Fibroblast of the aortic adventitia (primary cell): ENCODE measurements at places on chromosomes 1 and 21.

DNA sequence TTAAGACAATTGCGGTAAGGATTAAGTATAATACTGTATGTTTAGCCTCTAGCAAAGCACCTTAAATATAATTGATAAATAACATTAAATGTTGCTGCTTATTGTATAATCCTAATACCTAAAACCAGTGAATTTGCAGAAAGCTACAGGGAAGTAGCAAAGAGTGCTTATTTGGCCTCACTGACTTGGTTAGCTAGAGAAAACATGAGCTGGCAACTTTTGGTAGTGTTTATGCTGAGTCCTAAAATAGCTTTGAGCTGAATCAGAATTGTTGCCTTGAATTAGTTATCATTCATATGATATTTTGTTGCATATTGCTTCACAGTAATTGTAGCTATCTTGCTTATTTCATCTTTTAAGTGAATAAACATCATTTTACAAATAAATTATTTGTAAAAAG, 3.5 kb downstream of the TRIM67 start:
- no peak for DNase-seq

DNA sequence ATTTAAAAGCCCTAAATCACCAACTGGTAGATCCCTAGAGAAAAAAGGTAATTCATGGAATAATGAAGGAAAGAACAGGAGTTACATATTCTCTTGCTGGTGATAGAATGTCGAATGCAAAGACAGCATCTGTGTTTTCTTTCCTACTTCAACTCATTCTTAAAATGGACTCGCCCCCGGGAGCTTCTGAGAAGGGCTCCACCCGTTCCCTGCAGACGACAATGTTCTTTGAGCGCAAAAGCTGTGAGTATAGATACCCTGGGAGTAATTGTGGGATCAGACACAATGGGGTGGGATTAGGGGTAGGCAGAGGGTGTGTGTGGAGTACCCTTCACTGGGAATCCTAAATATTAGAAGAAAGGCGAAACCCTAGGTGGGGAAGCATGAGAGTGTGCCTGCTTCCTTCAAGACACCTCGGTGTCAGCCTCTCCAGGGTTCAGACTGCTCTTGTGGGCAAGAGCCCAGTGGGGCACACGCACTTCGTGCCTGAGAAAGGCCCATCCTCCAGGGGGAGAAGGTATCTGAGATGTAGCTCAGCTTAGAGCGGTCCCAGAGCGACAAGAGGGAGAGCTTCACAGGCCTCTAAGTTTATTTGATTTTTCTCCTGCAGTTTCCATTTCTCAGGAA, 123.3 kb upstream of the DPYD start:
- no peak for DNase-seq

- no peak for DNase-seq
These were observed 3.2 kb downstream of the DENND1B start for GRCh38 chr1:197771904-197772556.

- DNase-seq = no peak
These were observed 351.9 kb downstream of the ADGRL2 start for GRCh38 chr1:82152356-82153271.

DNA sequence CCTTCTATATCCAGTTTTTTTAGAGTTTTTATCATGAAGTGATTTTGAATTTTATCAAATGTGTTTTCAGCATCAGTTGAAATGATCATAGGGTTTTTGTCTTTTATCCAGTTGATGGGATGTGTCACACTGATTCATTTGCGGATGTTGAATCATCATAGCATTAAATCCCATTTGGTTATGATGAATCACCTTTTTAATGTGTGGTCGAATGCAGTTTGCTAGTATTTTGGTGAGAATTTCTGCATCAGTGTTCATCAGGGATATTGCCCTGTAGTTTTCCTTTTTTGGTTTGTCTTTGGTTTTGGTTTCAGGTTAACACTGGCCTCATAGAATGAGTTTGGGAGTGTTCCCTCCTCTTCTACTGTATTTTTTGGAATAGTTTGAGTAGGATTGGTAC, 80.3 kb downstream of the DIRAS3 start:
- peak; percentile 74 for DNase-seq

DNA sequence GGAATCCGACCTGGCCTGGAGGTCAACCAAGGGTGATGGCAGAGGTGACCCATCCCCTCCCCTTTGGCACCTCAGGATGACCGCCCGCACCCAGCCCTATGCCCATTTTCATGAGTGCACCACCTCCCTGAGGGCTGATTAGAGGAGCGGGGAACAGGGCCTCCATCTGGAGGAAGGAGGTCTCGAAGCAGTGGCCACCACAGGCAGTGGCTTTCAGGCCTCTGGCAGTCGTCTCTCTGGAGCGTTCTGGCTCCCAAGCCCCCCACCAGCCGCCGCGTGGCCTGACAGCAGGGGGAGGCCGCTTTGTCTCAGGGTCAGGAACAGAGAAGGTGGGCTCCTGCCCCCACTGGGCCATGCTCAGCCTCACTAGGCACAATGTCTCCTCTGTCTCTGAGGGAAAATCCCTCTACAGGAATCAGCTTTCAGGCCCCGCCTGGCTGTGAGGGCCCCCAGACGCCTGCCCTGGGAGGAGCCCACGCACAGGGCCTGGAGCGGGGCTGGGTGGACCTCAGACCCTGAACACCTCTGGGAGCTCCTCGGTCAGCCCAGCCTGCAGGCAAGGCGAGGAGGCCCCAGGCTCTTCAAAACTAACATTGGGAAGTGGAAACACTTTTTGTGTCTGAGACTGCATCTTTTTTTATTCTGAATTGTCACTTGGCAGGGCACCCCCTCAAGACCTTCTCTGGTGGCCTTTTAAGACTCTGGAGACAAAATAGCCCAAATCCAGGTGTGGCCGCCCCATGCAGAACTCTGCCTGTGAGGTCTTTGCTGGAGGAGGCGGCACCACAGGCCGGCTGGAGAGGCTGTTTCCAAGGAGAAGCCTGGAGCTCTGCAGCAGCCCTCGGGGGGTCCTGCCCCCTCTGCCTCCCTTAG, 127.7 kb upstream of the ARHGEF16 start:
- DNase-seq = no peak
